Myometrial cell (primary cell): ENCODE measurements at places on chromosomes 16 and 17. TPM values are rescaled to one million over a fixed set of nuclear protein-coding genes. Genes with fewer than 3 reads are reported as not detected.

The RNF43 gene
- not detected in 2 replicates for total RNA-seq

The ENPP7 gene
- not detected in 2 replicates for total RNA-seq

The CCL7 gene
- total RNA-seq: 5.2 and 5.3 TPM in 2 replicates

The PPP1R27 gene
- not detected in 2 replicates for total RNA-seq

The CD300H gene
- not detected in 2 replicates for total RNA-seq

The MGAT5B gene
- total RNA-seq: under 0.01 TPM in 1 of 2 replicates, not detected in the other

The RAPGEFL1 gene
- 10.3 and 13.5 TPM in 2 replicates for total RNA-seq

The MT1G gene
- 57.4 and 95.7 TPM in 2 replicates for total RNA-seq

The ALOX15 gene
- not detected in 2 replicates for total RNA-seq
